ENCODE measurements at places on chromosomes 7 and 10. TPM values are rescaled to one million over a fixed set of nuclear protein-coding genes. Genes with fewer than 3 reads are reported as not detected.

ZDHHC6 gene
- total RNA-seq, result 42.1 TPM

GPER1 gene
- total RNA-seq, result 0.25 TPM

SPDYE6 gene
- total RNA-seq, result not detected

CFAP46 gene
- total RNA-seq, result 0.75 TPM

METTL27 gene
- 1.2 TPM for total RNA-seq

DNMBP gene
- total RNA-seq, result 53.4 TPM

TMEM139 gene
- total RNA-seq, result not detected

GRCh38 chr7:139646566-139646965 lies 123.1 kb downstream of the CLEC2L start:
- no peaks in the 10 kb centered on the region for H3K36me3 ChIP-seq
- H3K27me3 ChIP-seq, result no peaks in the 10 kb centered on the region
- no peak overlapping the region for H3K27ac ChIP-seq
- no peak overlapping the region for H3K4me3 ChIP-seq

DNA sequence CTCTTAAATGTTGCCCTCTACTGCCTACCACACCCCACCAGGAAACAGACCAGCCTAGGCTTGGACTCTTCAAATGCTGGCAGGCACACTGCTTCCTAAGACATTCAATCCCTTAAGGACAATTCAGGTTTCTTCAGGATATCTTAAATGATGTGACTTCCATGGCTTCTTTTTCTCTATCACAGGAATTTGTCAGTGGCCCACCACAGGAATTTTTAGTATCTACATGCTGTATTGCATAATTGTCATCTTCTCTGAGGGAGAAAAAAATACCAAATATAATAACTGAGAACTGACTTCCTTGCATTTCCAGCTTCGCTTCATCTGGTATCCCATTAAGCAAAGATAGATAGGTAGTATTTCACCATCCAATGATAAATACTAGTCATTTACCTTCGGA lies 129.3 kb downstream of the WNT2 start:
- no peaks in the 10 kb centered on the region for H3K27me3 ChIP-seq
- DNase-seq, result no peak
- no peaks in the 10 kb centered on the region for H3K36me3 ChIP-seq
- peaks cover 3% of the 10 kb centered on the region for H3K4me1 ChIP-seq
- H3K27ac ChIP-seq, result no peak overlapping the region

DNA sequence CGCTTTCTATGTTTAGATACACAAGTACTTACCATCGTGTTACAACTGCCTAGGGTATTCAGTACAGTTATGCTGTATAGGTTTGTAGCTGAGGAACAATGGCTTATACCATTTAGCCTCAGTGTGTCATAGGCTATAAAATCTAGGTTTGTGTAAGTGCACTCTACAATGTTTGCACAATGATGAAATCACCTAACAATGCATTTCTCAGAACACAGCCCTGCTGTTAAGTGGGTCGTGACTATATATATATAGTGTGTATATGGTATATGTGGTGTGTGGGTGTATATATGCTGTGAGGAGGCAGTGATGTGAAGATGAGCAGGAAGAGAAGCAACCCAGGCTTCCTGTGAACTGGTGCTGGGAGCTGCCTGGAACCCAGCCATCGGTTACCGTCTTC lies 65.6 kb upstream of the MKI67 start:
- H3K27me3 ChIP-seq, result no peaks in the 10 kb centered on the region
- no peak overlapping the region for H3K4me3 ChIP-seq
- no peaks in the 10 kb centered on the region for H3K4me1 ChIP-seq
- no peak for DNase-seq
- no peaks in the 10 kb centered on the region for H3K36me3 ChIP-seq
- no peak overlapping the region for H3K27ac ChIP-seq

- H3K36me3 ChIP-seq, result no peaks in the 10 kb centered on the region
- DNase-seq, result no peak
- H3K27me3 ChIP-seq, result peaks cover 10% of the 10 kb centered on the region
Measured at GRCh38 chr7:142745091-142745635, 4.1 kb upstream of the PRSS1 start.

GRCh38 chr10:97046456-97047082 lies 139.2 kb downstream of the SLIT1 start:
- no peak overlapping the region for H3K27ac ChIP-seq
- no peaks in the 10 kb centered on the region for H3K4me1 ChIP-seq
- no peaks in the 10 kb centered on the region for H3K36me3 ChIP-seq
- no peaks in the 10 kb centered on the region for H3K27me3 ChIP-seq

DNA sequence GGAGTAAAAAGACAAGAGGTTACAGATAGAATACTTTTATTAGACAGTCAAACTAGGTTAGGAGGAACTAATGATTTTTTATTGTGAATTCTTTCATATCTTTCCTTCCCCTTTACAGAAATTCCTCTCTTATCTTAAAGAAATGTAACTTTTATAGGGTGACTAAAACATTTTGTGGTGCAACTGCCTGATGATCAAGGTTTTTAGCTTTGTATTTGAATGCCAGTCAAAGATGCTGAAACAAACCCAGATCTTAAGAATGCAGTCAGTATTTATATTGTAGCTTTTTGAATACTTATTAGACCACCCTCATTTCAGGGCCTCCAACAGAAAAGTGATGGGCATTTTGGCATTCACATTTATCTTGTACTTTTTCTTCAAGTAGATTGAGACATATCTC lies 27.4 kb downstream of the TAX1BP1 start:
- DNase-seq, result no peak
- H3K4me1 ChIP-seq, result no peaks in the 10 kb centered on the region
- H3K27ac ChIP-seq, result no peak overlapping the region
- no peaks in the 10 kb centered on the region for H3K36me3 ChIP-seq
- H3K27me3 ChIP-seq, result no peaks in the 10 kb centered on the region

GRCh38 chr10:16527452-16527851 lies 5.8 kb upstream of the C1QL3 start:
- H3K36me3 ChIP-seq, result no peaks in the 10 kb centered on the region
- H3K4me3 ChIP-seq, result no peak overlapping the region
- H3K27me3 ChIP-seq, result peaks cover 34% of the 10 kb centered on the region
- no peak for DNase-seq
- no peak overlapping the region for H3K27ac ChIP-seq

- no peak for DNase-seq
- peaks cover 4% of the 10 kb centered on the region for H3K36me3 ChIP-seq
- H3K27ac ChIP-seq, result no peak overlapping the region
- H3K27me3 ChIP-seq, result no peaks in the 10 kb centered on the region
- H3K4me3 ChIP-seq, result no peak overlapping the region
Measured at GRCh38 chr10:28558186-28558585, 25.3 kb downstream of the WAC start.

DNA sequence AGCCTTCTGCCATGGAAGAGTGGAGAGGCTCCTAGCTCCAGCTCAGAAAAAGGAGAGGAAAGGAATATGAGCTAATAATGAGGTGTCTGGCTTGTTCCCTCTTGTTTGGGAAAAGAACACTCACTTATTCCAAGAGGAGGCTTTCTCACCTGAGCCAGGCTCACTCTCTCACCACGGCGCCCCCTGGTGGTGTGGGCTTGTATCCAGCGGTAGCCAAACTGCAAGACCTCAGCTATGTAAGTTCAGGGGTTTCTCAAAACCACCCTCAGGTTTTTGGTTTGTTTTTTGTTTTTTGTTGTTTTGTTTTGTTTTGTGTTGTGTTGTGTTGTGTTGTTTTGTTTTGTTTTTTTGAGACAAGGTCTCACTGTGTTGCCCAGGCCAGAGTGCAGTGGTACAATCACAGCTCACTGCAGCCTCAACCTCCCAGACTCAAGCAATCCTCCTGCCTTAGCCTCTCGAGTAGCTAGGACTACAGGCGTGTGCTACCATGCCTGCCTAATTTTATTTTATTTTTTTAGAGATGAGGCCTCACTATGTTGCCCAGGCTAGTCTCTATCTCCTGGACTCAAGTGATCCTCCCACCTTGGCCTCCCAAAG lies 124.0 kb downstream of the TMEM130 start:
- H3K27ac ChIP-seq, result no peak overlapping the region
- DNase-seq, result peak; percentile 39
- no peaks in the 10 kb centered on the region for H3K27me3 ChIP-seq

DNA sequence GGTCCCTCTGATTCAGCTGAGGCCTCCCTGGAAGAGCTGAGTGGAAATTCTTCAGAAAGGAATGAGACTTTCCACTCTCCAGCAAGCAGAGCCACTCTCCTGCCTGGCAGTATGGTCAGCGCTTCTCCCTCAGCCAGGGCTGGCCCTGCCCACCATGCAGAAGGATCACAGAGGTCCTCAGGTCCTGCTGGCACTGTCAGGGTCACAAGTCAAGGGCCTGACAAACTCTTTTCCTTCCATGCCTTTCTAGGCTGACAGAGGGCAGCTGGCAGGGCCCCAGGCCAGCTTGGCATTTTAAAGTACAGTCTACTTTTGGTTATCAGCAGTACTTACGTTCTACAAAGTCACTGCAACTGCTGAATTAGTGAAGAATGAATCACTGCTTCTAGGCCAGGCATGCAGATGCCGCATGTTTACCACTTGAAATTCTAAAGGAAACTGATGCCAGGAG lies 119.3 kb upstream of the FRMD4A start:
- no peaks in the 10 kb centered on the region for H3K4me1 ChIP-seq
- H3K4me3 ChIP-seq, result no peak overlapping the region
- H3K27ac ChIP-seq, result no peak overlapping the region
- peaks cover 6% of the 10 kb centered on the region for H3K27me3 ChIP-seq
- no peaks in the 10 kb centered on the region for H3K36me3 ChIP-seq

DNA sequence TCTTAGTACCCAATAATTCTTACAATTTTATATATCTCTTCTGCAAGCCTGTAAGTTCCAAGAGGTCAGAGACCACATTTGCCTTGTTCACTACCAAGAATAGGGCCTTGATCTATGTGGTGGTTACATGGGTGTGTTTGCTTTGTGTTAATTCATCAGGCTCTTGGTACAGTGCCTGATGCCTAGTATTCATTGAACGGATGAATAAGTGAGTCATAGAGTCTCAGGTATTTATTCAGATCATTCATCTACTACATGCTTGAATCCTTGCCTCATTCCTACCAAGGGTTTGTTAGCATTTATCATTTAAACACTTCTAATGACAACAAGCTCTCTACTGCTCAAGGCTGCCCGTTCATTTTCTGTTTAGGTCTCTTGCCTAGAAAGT lies 11.3 kb upstream of the SGPL1 start:
- H3K4me1 ChIP-seq, result no peaks in the 10 kb centered on the region
- DNase-seq, result no peak
- H3K4me3 ChIP-seq, result no peak overlapping the region
- H3K36me3 ChIP-seq, result no peaks in the 10 kb centered on the region
- peaks cover 13% of the 10 kb centered on the region for H3K27me3 ChIP-seq
